ENCODE measurements at places on chromosomes 16 and 17. TPM values are rescaled to one million over a fixed set of nuclear protein-coding genes. Genes with fewer than 3 reads are reported as not detected.

- peak; percentile 87 for DNase-seq
Observed at GRCh38 chr16:23245268-23245667, 56.8 kb upstream of the SCNN1B start.

DNA sequence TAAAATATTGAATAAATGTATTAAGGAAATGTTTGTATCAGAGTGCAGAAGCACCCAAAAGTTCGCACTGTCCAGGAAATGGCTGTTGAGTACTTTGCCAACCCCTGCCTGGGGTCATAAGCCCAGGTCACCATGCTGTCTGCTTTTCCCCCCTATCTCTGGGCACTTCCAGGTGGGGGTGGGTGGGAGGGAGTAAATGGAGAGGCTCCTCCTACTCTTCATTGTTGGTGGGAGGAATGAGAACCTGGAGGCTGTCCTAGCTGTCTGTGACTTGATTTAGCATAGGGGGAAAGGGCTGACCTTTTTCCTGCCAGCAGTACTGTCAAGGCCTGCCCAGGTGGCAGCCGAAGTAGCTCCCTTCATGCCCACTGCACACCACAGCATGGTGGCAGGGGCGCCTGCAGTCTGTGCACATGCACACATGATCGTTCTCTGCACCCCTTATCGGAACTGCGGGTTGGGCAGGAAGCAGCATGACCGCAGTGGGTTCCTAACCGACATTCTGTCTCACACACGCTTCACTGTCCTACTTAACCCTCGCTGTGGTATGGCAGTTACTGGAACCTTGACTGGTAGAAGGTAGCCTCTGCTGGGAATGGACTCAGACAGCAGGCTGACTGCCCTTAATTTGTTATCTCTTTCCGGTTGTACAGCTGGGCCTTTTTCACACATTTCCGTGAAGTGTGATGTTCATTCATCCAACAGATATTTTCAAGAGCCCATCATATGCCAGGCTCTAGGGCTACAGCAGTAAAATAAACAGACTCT is 41.5 kb downstream of the LDHD start:
- no peak for DNase-seq

DNA sequence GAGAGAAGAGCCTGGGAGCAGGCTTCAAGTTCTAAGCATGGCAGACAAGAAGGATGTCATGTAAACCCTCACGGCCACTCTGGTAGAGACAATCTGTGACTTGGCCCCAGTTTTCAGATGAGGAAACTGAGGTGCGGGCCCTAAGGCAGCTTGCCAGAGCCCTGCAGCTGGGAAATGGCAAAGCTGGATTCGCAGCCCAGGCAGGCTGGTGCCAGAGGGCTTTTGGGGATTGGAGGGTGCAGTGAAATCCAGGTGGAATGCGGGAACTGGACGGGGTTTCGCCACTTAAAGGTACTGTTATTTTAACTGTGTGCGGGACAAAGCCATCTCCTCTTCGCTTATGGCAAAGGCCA is 477 bp upstream of the OSGIN1 start:
- no peak for DNase-seq

AOC2 gene
- total RNA-seq = 1.8 TPM

GRCh38 chr16:70470927-70471341 is 16.5 kb downstream of the FCSK start:
- no peak for DNase-seq

TERB1 gene
- total RNA-seq = not detected

- no peak for DNase-seq
Observed at GRCh38 chr17:74443516-74444296, 11.8 kb downstream of the GPRC5C start.

DNA sequence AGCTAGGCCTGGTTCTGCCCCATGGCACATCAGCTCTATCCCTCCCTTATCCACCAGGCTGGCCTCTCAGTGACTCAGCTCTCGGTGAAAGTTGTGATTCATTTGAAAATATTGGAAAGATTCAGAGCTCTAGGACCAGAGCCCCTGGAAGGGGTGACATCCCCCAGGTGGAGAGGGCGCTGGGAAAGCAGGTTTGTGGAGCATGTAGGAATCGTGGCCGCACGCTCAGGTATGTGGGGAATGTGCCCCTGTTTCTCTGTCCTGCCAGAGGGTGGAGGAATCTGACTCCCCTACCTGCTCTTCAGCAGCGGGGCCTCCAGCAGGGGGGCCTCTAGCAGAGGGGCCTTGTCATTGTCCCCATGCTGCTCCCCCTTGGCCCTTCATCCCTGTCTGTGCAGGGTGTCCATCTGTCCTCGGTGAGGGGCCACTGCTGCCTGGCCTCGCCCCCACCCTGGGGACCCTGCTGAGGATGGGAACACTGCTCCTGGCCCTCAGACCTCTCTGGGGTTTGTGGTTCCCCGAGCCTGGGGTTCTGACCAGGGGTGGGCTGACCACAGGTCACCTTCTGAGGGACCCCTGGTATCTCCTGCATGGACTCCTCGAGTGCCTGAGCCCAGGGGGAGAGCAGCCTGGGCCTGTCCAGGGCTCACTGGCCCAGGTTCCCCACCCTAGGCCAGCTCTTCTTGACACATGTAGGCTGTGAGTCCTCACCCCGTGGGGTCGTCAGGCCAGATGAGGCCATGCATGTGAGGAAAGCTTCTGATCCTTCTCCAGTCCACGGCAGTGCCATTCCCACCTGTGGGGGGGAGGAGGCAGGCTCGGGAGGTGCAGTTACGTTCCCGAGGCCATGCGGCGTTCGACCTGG is 47.5 kb downstream of the NT5M start:
- peak; percentile 70 for DNase-seq

GRCh38 chr17:49496183-49496866 is 1.2 kb downstream of the NGFR start:
- peak; percentile 83 for DNase-seq

GRCh38 chr16:86066811-86067210 is 167.8 kb downstream of the IRF8 start:
- DNase-seq = no peak

CCR7 gene
- total RNA-seq = 0.62 TPM

SMIM36 gene
- not detected for total RNA-seq

ABCA6 gene
- total RNA-seq = 200 TPM

DNA sequence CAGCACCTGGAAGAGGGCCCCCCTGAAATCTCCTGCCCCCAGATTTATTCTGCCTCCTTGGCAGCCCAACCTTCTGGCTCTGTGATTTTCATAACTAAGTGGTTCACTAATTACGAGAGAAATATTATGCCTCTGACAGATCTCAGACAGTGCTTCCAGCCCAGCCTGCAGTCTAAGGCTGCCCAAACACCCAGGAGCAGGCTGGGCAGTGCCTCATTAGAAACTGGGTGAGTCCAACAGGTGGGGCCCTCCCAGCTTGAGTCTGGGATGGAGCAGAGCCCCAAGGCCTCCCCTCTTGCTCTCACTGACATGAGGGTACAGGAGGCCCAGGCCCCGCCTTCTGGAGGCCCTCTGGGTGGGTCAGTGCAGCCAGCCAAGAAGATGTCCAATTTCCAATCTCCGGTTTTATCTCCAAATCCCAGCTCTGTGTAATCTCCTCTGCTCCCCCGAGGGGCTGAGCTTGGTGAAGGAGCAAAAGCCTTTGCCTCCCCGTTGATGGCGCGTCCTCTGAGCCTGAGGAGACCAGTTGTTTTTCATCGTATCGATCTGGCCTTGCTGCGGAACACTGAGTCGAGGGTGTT is 20.1 kb upstream of the ABCC3 start:
- no peak for DNase-seq

MAP2K3 gene
- 82.6 TPM for total RNA-seq

GRCh38 chr17:27816946-27817345 is 16.6 kb upstream of the NOS2 start:
- no peak for DNase-seq

DNA sequence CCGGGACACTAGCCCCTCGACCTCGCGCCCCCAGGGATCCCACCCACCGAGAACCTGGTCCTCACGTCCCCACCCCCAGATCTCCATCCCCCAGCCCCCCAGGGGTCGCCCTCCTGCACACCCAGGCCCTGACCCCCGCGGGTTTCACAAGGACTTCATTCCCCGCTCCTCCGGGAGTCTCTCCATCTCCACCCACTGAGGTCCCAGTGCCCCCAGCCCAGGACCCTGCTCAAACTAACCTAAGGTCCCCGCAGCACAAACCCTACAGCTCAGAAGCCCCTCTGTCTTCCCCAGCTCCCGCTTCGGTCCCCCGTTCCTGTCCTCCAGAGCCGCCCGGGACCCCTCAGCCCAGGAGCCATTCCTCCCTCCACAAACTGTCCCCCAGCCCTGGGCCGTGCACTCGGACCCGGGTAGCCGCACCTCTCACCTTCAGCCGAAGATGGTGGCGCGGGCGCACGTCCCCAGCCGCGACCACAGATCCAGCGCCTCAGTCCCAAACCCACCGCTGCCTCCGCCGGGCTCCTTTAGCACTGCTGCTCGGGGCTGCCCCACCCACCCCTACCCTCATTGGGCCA is at the start of gene MYH10:
TSS of gene MYH10 (minus strand) at position 499 of the 575 bp plus-strand sequence. CDS start 7,479 bp downstream, outside the sequence.
- peak; percentile 56 for DNase-seq

DNAJA2 gene
- 45.4 TPM for total RNA-seq

GRCh38 chr17:49000943-49001342 is 3.8 kb downstream of the IGF2BP1 start:
- DNase-seq = no peak

- DNase-seq = no peak
Observed at GRCh38 chr16:31010585-31011325, at the start of gene STX1B. STX1B (minus strand) TSS chr16:31010638; CDS start chr16:31010396, 242 bp downstream.

- DNase-seq = peak; percentile 64
Observed at GRCh38 chr17:289409-289808, 63.2 kb downstream of the RPH3AL start.

ADAD2 gene
- 0.33 TPM for total RNA-seq

OR4D1 gene
- total RNA-seq = not detected

- no peak for DNase-seq
Observed at GRCh38 chr17:48121923-48122664, 14.5 kb downstream of the SNX11 start.

DNA sequence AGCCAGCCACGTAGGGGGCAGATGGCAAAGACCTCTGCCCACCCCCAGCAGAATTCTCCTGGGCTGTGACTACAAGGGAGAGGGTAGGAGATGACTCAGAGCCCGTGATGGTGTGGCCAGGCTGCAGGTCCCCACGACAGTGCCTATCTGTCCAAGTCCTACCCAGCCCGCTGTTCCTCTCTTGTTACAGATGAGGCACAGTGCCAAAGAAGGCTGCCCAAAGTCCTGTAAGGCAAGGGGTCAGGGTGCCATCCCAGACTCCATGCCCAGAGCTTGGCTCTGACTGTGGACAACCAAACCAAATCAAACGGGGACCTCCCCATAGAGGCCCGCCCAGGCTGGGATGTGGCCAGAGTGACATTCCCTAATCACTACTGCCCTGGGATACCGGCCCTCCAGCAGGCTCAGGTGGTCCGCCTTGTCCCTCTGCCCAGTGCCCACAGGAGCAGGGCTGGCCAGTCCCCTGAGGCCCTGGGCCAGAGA is 12.6 kb upstream of the BCAR1 start:
- DNase-seq = no peak

- peak; percentile 92 for DNase-seq
Observed at GRCh38 chr16:181565-182021, 1.3 kb downstream of the HBQ1 start.

DNA sequence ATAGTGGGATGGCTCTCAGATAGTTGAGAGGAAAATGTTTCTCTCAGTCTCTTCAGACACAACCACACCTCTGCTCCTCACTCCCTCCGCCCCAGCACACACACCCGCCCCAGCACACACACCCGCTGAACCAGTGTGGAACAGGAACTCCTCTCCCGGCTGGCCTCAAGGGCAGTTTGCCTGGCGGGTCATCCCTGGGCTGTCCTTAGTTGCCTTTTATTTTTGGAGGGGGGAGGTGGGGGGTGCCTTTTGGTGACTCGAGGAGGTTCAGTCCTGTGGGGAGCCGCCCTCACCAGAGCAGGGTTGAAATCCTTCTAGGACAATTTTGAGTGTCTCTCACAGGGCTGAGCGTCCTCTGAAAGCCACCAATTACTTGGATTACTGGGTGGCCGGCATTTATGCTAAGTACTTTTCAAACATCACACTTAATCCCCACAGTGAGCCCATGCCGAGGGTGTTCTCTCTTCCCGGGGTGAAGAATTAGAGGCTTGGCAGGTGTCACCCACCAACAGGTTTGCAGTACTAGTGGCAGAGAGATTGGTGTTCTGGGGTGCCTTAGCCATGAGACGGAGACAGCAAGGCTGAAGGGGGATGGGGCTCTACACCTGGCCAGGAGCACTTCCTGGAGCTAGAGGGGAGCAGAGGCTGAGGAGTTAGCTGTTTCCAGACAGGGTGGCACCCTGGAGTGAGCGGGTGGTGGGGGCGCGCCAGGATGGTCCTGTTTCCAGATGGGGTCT is 2.8 kb downstream of the RASD1 start:
- no peak for DNase-seq

DNA sequence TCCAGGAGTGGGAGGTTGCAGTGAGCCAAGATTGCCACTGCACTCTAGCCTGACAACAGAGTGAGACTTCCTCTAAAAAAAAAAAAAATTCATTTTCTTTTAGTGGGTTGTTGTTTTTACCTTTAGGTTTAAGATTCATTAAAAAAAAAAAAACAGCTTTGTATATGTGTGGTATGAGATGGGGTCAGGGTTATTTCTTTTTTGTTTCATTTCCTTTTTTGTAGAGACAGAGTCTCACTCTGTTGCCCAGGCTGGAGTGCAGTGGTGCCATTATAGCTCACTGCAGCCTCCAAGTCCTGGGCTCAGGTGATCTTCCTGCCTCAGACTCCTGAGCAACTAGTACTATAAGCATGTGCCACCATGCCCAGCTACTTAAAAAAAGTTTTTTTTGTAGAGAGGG is 47.0 kb downstream of the BCAS3 start:
- no peak for DNase-seq

KIF2B gene
- not detected for total RNA-seq

ACSM2A gene
- not detected for total RNA-seq

DNA sequence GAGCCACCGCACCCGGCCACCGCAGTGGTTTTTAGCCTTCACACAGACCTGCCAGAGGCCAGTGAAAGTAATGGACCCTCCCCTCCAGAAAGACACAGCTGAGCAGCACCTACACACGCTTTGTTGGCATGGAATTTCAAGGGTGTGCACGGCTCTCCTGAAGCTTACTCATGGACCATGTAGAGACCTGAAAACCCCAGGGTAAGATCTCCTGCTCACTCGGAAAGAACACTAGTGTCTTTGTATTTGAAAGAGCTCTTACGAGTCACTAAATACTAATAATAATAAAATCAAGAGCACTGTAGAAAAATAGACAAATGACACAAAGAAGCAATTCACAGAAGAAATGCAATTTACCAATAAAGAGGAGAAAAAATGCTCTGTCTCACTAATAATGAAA is 20.0 kb downstream of the SLC43A2 start:
- no peak for DNase-seq

EXOSC6 gene
- total RNA-seq = 13.4 TPM

GRCh38 chr16:54879681-54880080 is 51.0 kb upstream of the IRX5 start:
- no peak for DNase-seq
